Activated T-helper 9 cell treated with anti-CD3 and anti-CD28 coated beads, Interleukin-2, amount 50 U/mL, for 16 hours (primary cell): ENCODE measurements at places on chromosomes 16 and 17.

- DNase-seq = no peak
Measured at GRCh38 chr16:749010-749409, 8.2 kb upstream of the CIAO3 start.

DNA sequence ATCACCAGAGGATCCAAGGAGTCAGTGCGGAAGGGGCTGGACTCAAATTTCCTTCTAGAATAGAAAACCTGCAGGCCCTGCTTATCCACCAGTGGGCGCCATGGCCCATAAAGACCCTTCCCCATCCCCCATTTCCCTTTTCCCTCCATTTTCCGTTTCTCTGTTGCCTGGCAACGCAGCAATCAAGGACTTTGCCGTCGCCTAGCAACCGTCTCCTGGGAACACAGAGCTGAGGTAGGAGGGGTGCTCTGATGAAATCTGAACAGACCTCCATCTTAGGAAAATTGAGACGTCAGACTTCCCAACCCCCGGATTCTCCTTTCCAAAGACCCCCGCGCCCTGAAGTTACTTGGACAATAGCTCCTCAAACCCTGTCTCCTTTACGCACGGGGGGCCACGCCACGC, 5.7 kb downstream of the DLG4 start:
- DNase-seq = peak; percentile 41

- no peak for DNase-seq
Measured at GRCh38 chr16:81831722-81832126, 52.6 kb downstream of the PLCG2 start.

- no peak for DNase-seq
Measured at GRCh38 chr17:67353161-67353560, 13.2 kb downstream of the PSMD12 start.

DNA sequence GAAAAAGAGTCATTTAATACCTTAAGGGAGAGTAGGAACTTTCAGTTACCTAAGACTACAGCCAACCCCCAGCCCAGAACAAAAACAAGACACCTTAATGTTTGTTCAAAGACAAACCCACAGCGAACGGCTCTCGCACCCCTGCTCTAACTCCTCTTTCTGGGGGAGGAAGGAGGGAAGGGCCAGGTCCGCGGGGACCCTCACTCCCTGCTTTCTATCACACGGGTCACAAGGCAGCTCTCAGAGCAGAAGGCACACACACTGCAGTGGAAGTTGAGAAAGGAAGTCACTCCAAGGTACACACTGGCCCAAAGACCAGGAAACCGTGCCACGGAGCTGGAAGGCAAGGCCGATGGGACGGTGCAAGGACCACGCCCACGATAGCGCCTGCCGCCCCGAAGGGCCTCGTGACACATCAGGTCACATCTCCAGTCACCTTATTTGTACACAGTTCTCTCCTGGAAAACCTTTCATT, 10.0 kb downstream of the LITAFD start:
- DNase-seq = peak; percentile 26

- DNase-seq = no peak
Measured at GRCh38 chr16:2799859-2800226, 1.6 kb downstream of the PRSS41 start.

- DNase-seq = no peak
Measured at GRCh38 chr17:14725729-14726128, 424.8 kb downstream of the HS3ST3B1 start.

DNA sequence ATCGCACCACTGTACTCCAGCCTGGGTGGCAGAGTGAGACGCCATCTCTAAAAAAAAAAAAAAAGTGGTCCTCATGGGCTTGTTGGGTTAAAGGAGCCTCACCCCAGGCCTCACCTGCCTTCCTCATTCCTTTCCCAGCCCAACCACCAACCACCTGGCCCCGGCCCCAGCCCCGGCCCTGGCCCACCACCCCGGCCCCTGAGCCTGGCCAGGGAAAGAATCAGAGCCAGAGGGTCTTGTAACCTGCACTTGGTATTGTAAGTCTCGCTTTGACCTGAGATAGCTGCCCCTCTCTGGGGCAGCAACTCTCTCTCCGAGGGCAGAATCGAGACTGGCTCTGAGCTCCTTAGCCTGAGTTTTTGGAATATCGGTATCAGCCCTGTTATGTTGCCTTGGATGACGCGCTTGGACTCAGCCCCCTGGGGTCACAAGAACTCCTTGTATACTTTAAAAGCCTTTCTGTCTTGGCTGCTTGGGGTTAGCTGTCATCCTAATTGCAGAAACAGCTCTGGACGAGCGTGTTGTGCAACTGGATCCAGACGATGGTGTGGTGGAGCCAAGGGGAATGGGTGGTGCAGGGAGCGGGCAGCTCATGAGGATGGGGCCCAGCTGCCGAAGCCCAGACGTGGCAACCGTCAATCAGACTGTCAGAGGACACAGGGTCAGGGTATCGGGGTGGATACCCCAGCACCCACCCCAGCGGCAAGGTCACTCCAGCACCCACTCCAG, 14.6 kb downstream of the SMTNL2 start:
- DNase-seq = no peak

GRCh38 chr17:72432143-72432621, 311.4 kb downstream of the SOX9 start:
- no peak for DNase-seq
